Osteoblast (primary cell): ENCODE measurements at places on chromosomes 1 and 21. TPM values are rescaled to one million over a fixed set of nuclear protein-coding genes. Genes with fewer than 3 reads are reported as not detected.

Gene PRDM2
- 12.7 and 17.4 TPM in 2 replicates for total RNA-seq

- peak; percentile 90 for DNase-seq
- H3K27me3 ChIP-seq, result no peaks in the 10 kb centered on the region
- H3K4me1 ChIP-seq, result peaks cover 50% of the 10 kb centered on the region
- H3K36me3 ChIP-seq, result peaks cover 43% of the 10 kb centered on the region
- peak overlapping the region; percentile 88 for H3K4me3 ChIP-seq
Observed at GRCh38 chr1:85576642-85577418, 3.7 kb upstream of the CCN1 start.

GRCh38 chr1:71264039-71264438 lies 183.2 kb upstream of the ZRANB2 start:
- no peaks in the 10 kb centered on the region for H3K27me3 ChIP-seq
- no peak overlapping the region for H3K4me3 ChIP-seq
- DNase-seq, result no peak
- no peaks in the 10 kb centered on the region for H3K36me3 ChIP-seq
- H3K4me1 ChIP-seq, result no peaks in the 10 kb centered on the region

GRCh38 chr1:27133991-27134390 lies 20.9 kb downstream of the SLC9A1 start:
- DNase-seq, result peak; percentile 83
- no peaks in the 10 kb centered on the region for H3K4me1 ChIP-seq
- H3K36me3 ChIP-seq, result peaks cover 3% of the 10 kb centered on the region
- no peaks in the 10 kb centered on the region for H3K27me3 ChIP-seq

Gene MIXL1
- total RNA-seq, result 0.29 TPM in 1 of 2 replicates, not detected in the other

DNA sequence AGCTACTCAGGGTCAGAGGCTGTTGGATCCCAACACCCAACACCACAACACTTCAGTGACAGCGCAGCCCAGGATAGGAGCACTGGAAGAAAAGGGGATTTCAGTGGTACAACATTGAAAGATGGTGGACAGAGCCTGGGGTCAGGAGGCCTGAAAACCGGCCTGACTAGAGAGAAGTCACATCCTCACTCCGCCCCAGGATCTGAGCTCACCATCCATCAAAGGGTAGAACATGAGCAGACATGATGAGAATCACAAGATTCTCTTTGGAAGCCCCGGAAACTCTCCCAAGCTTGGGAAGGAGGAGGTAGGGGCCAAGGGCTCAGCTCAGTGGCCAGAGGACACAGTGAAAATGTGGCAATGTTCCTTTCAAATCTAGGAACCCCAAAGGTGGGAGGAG lies 271.3 kb downstream of the NPHP4 start:
- no peak overlapping the region for H3K27ac ChIP-seq
- no peak overlapping the region for H3K4me3 ChIP-seq
- H3K27me3 ChIP-seq, result no peaks in the 10 kb centered on the region

GRCh38 chr21:39579734-39580332 lies 32.9 kb upstream of the B3GALT5 start:
- H3K27me3 ChIP-seq, result no peaks in the 10 kb centered on the region
- no peaks in the 10 kb centered on the region for H3K36me3 ChIP-seq
- no peak overlapping the region for H3K27ac ChIP-seq
- DNase-seq, result no peak

DNA sequence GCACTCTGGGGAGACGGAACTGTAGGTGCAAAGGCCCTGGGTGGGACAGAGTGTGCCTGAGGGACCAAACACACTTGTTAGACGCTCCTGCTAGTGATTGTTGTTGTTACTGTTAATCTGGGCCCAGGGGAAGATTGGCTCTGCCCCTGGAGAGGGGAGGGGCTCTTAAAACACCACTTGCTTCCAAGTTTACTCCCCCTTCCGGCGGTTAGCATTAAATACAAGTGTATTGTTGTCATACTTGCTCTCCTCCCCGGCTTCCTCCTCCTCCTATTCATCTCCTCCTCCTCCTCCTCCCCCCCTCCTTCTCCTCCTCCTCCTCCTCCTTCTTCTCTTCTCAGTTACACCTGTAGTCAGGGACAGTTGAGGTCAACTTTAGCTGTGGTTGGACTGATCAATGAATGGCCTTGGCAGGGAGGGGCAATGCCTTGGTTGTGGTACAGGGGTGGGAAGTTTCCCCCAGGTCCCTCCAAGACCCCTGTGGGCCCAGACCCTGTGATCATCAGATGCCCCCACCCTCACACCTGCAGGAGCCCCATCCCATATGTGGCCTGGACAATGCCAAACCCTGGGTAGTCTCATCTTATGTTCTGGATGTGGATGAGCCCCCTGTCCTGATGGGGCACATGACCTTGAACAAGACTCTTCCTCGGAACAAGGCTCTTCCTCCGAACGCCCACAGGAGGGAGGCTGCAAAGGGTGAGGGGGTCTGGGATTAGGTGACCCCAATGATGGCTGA lies 217.3 kb downstream of the PTPRU start:
- no peaks in the 10 kb centered on the region for H3K36me3 ChIP-seq
- no peak overlapping the region for H3K4me3 ChIP-seq
- DNase-seq, result peak; percentile 92
- H3K4me1 ChIP-seq, result no peaks in the 10 kb centered on the region

DNA sequence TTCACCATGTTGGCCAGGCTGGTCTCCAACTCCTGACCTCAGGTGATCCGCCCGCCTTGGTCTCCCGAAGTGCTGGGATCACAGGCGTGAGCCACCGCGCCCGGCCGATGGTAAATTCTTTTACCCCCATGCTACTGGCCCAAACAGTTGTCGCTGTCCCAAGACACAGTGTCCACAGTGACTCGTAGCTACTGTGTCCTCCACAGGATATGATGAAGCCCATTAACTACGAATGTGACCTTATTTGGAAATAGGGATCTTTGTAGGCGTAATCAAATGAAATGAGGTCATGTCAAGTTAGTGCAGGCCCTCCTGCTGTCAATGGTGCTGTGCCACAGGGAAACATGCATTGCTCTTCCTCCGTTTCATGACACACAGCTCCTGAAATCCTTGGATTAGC lies 8.5 kb downstream of the FNDC10 start:
- DNase-seq, result peak; percentile 65
- H3K4me1 ChIP-seq, result no peaks in the 10 kb centered on the region
- H3K27me3 ChIP-seq, result peaks cover 8% of the 10 kb centered on the region
- H3K36me3 ChIP-seq, result no peaks in the 10 kb centered on the region
- no peak overlapping the region for H3K27ac ChIP-seq
- H3K4me3 ChIP-seq, result no peak overlapping the region

Gene LYPLAL1
- total RNA-seq, result 33.7 and 43.6 TPM in 2 replicates

Gene OR2M3
- not detected in 2 replicates for total RNA-seq

GRCh38 chr1:94105581-94105952 lies 15.4 kb downstream of the ABCA4 start:
- no peaks in the 10 kb centered on the region for H3K27me3 ChIP-seq
- H3K36me3 ChIP-seq, result no peaks in the 10 kb centered on the region
- H3K27ac ChIP-seq, result no peak overlapping the region

Gene RUNX3
- 1.8 and 3.6 TPM in 2 replicates for total RNA-seq

DNA sequence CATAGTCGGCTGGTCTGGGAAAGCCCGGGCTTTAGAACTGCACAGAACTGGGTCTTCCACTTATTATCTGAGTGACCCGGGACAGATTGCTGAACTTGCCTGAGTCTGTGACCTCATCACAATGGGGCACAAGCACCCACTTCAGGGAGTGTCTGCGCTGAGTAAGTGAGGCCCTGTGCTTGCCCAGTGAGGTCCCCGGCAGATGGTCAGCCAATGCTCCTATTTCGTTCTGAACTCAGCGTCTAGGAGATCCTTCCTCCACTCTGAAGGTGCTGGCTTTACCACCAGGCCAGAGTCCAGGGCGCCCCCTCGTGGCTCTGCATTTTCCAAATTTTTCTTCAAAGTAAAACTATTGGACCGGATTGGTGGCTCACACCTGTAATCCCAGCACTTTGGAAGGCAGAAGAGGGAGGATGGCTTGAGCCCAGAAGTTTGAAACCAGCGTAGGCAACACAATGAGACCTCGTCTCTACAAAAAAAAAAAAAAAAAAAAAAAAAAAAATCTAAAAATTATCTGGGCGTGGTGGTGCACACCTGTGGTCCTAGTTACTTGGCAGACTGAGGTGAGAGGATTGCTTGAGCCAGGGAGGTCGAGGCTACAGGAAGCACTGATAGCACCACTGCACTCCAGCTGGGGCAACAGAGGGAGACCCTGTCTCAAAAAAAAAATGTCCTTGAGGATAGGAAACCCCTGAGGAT lies 61.7 kb downstream of the FCRL5 start:
- H3K4me1 ChIP-seq, result no peaks in the 10 kb centered on the region
- H3K27me3 ChIP-seq, result peaks cover 3% of the 10 kb centered on the region
- DNase-seq, result no peak
- no peaks in the 10 kb centered on the region for H3K36me3 ChIP-seq
- no peak overlapping the region for H3K4me3 ChIP-seq

DNA sequence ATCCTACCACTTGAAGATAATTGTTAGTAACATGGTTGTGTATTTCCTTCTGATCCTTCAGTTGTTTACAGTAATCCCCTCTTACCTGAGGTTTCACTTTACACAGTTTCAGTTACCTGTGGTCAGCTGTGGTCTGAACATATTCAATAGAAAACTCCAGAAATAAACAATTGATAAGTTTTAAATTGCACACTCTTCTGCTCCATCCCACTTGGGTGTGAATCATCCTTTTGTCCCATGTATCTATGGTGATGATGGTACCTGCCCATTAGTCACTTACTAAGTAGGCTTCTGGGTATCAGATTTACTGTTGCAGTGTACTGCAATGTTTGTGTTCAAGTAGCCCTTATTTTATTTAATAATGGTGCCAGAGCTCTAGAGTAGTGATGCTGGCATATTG lies 62.5 kb downstream of the OSBPL9 start:
- H3K27me3 ChIP-seq, result no peaks in the 10 kb centered on the region
- H3K4me3 ChIP-seq, result no peak overlapping the region
- H3K27ac ChIP-seq, result no peak overlapping the region
- no peaks in the 10 kb centered on the region for H3K36me3 ChIP-seq

GRCh38 chr1:70866542-70867264 lies 180.9 kb downstream of the PTGER3 start:
- H3K4me1 ChIP-seq, result no peaks in the 10 kb centered on the region
- no peak overlapping the region for H3K27ac ChIP-seq
- no peak for DNase-seq
- no peaks in the 10 kb centered on the region for H3K27me3 ChIP-seq

- no peak overlapping the region for H3K27ac ChIP-seq
- H3K27me3 ChIP-seq, result no peaks in the 10 kb centered on the region
- no peak for DNase-seq
- no peaks in the 10 kb centered on the region for H3K4me1 ChIP-seq
Observed at GRCh38 chr1:175171036-175171913, 21.3 kb downstream of the KIAA0040 start.

Gene APOBEC4
- total RNA-seq, result under 0.01 TPM in 1 of 2 replicates, not detected in the other

- H3K36me3 ChIP-seq, result no peaks in the 10 kb centered on the region
- no peaks in the 10 kb centered on the region for H3K27me3 ChIP-seq
- H3K4me1 ChIP-seq, result peaks cover 10% of the 10 kb centered on the region
- DNase-seq, result no peak
- no peak overlapping the region for H3K4me3 ChIP-seq
Observed at GRCh38 chr1:23188434-23188884, 19.8 kb upstream of the LUZP1 start.

Gene ANXA9
- under 0.01 TPM in 2 replicates for total RNA-seq

Gene ADCY10
- 0.29 and 0.36 TPM in 2 replicates for total RNA-seq

DNA sequence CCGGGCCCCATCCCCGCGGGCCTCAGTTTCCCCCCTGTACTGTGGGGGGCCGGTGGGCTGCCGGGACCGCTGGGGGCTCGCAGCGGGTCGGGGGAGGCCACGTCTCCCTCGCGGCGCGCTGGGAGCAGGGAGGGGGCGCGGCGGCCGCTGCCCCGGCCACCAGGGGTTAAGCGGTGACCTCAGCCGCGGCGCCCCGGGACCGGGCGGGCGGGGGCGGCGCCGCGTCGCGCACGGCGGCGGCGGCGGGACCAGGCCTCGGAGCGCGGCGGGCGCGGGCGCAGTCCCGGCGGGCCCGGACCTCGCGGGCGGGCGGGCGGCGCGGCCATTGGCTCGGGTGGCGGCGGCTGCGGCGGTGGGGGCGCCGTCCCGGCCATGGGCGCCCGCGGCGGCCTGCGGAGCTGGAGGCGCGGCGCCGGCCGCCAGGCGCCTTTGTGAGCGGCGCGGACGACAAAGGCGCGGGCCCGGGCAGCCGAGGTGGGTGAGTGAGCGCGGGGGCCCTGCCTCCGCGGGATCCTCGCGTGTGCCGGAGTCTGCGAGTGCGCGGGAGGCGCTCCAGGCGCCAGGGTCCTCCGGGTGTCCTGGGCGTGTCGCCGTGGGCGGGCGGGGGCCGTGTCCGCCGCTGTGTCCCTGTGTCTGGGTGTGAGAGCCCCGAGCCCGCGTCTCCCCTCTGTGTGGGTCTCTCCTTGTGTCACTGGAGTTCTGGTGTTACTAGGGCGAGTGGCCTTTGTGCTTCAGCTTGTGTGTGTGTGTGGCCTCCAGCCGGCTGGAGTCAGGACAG lies at the start of gene ARHGEF10L:
ARHGEF10L (plus strand) TSS at position 222 of the 778 bp plus-strand sequence. CDS start 40,898 bp downstream, outside the sequence.
- no peaks in the 10 kb centered on the region for H3K36me3 ChIP-seq
- DNase-seq, result peak; percentile 92
- H3K27me3 ChIP-seq, result no peaks in the 10 kb centered on the region
- H3K27ac ChIP-seq, result peak within 1 kb of the TSS; percentile 58

DNA sequence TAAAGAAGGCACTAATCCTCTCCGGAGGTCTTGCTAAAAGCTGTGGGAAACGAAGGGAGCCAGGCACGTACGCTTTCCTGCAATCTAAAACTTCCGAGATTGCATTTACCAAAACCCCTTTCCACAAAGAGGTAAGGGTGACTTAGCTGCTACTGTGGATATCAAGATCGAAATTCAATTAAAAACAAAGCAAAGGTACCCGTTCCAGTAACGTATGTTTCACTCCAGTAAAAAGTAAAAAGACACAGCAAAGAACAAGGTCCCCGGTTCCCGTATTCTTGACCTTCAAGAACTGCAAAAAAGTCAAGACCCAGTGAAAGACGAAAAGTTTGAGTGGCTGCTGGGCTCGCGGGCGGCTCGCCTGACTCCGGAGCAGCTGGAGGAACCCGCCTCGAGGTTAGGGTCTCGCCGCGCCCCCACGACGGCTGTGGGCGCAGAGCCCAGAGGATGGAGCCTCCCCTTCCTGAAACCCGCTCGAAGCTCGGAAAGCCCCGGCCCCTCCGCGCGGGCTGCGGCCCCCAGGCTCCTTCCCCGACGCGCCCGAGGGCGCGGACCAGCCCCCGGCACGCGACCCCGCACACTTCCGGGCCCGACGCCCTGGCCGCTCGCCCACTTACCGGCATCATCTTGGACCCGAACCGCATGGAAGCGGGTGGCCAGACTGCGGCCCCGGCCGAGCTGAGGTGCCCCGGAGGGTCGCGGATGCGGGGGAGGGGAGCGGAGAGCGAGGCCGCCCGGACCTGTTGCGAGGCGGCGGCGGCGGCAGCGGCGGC lies 524 bp downstream of the TP53BP2 start:
- no peaks in the 10 kb centered on the region for H3K36me3 ChIP-seq
- peak overlapping the region; percentile 73 for H3K27ac ChIP-seq
- H3K4me3 ChIP-seq, result peak overlapping the region; percentile 74
- H3K4me1 ChIP-seq, result peaks cover 24% of the 10 kb centered on the region
- no peaks in the 10 kb centered on the region for H3K27me3 ChIP-seq
